T-helper 2 cell (primary cell): ENCODE measurements at places on chromosomes 4 and X.

- DNase-seq: no peak
Observed at GRCh38 chr4:141845901-141846300, 209.5 kb downstream of the IL15 start.

- DNase-seq: no peak
Observed at GRCh38 chr4:6824772-6825402, 42.4 kb downstream of the KIAA0232 start.

GRCh38 chrX:155949098-155949497 is 48.4 kb upstream of the IL9R start:
- DNase-seq: no peak

GRCh38 chr4:76283900-76284299 is 22.6 kb upstream of the STBD1 start:
- no peak for DNase-seq

GRCh38 chr4:22287631-22288030 is 228.2 kb downstream of the ADGRA3 start:
- no peak for DNase-seq

GRCh38 chr4:181416966-181417365 is 826.2 kb upstream of the TENM3 start:
- no peak for DNase-seq

DNA sequence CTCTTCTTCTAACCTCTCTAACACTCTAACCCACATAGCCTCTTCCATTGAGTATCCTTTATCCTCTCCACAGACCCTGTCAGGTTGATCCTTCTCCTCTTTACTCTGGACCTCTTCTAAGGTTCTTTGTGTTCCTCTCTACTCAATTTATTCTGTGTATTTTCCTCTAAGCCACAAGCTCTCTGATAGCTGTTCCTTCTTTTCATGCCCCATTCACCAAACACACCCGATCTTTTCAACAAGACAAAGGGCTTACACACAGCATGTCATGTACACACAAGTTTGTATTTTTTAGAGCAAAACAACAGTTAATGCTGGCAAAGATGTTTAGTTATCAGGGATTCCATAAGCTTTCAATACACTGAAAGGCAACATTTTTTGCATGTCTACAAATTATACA is 1.9 kb downstream of the SPIN2B start:
- no peak for DNase-seq

DNA sequence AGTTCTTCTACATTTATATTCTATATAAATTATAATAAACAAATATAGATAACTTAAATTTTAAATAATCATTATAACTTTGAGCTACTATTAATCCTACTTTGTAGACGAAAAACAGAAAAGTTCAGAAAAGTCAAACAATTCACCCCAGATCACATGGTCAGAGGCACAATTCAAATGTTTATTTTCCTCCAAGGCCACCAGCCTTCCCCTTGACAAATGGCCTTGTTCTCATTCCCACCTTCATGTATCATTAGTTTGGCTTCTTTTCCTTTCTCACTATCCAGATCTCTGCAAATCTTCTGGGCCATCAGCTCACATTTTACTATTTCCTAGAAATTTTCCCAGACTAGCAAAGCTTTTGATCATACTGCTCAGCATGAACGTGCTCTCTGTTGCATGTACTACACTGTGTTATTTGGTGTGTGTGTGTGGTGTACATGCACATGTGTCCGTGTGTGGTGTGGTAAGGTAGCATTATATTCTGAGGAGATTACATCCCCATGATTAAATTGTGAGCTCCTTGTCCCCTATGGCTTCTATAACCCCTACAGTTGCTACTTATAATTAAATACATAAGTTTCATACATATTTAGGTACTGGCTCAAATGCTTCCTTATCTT is 61.5 kb downstream of the ADGRA3 start:
- DNase-seq: no peak

DNA sequence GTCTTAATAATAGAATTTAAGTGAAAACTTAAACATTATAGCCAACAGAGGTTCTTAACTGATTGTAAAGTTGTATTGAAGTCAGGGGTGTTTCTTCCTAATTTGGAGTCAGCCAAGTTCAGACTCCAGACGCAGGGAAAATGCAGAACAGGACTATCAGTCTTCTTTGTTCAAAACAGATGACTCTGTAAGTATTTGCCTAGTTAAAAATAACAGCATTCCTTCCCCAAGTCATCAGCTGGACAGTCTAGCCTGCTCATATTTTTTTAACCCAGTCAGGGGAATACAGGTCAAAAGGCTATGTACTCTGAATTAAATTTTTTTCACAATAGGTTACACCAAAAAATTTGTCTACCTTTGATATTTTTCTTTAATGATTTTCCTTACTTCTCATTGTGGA is 73.8 kb upstream of the DCLK2 start:
- DNase-seq: no peak

- no peak for DNase-seq
Observed at GRCh38 chrX:110120025-110120424, 117.1 kb downstream of the TMEM164 start.

DNA sequence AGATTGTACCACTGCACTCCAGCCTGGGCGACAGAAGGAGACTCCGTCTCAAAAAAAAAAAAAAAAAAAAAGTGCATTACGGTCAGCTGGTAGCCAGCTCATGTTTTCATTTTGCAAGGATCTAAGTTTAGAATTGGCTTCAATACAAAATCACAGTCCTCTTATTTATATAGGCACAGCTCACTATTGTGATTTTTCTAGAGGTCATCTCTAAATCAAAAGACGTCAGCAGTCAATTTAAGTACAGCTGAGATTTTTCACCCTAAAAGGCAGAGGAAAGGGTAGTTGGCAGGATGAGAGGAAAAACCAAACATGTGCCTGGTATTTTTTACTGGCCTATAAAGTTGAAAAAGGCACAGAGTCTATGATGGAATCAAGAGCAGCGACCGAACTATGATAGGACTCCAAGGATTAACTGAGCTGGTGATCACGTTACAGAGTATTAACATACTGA is 30.8 kb downstream of the ASB5 start:
- DNase-seq: no peak

DNA sequence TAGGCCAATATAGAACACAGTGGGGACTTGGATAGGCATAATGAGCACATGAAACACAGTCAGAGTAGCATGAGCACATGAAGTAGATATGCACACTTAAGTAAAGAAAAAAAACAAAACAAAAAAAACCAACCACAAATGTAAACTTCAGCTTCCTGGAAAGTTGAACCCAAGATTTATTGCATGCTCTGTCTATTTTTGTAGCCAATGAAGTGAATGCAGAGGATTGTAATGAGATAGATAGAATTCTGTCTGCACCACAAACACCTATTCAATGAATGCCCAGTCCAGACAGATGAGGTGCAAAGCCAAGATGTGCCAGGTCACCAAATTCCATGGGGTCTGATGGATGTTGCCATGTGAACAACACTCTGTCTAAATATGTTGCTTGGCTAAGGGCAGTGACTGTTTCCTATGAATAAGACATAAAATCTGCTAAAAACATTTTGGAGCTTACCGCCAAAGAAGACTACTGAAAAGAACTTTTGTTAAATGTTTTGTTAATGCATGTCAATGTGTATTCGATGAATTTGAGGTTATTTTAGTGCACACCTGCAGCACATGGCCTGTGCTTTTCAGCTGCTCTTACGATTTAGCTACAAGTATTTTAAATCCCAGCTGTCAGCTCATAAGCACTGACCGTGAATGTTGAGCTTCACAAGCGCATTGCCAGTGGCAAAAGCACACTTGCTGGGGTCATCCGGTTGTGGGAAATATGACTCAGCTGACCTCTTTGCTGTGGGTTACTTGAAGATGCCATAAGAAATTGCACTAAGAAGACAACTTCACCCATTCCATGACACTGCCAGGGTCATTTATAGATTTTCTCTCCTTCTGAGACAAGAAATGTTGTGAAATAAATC is 374.8 kb upstream of the GNPDA2 start:
- DNase-seq: no peak

DNA sequence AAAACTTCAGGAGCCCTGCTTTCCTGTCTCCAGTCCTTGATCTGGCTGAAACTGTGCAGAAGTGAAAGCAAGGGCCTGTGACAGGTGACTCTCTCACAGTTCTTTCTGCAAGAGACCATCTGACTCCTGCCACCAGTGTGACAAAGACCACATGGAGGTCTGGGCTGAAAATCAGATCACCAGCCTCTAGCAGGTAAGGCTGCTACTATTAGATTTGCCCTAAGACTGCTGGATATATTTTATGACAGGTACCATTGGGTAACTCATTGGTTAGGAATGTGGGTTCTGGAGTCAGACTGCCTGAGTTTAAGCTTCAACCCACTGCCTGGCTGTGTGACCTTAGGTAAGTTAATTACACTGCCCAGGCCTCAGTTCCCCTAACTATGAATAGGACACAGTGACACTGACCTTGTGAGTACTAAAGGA is 163.3 kb upstream of the SLC7A11 start:
- no peak for DNase-seq

DNA sequence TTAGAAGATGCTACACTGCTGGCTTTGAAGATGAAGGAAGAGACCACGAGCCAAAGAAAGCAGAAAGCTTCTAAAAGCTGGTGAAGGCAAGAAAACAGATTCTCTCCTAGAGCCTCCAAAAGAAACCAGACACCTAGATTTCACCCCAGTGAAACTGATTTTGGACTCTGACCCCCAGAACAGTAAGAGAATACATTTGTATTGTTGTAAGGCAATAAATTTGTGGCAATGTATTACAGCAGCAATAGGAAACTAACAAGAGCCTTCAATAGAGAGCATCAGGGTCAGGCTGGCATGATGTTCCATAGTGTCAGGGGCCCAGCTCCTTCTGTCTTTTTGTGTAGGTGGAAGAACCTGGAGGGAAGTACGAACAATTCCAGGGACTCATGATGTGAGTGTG is 6.0 kb upstream of the TEC start:
- no peak for DNase-seq

GRCh38 chr4:23888421-23889319 is 1.2 kb downstream of the PPARGC1A start:
- no peak for DNase-seq

DNA sequence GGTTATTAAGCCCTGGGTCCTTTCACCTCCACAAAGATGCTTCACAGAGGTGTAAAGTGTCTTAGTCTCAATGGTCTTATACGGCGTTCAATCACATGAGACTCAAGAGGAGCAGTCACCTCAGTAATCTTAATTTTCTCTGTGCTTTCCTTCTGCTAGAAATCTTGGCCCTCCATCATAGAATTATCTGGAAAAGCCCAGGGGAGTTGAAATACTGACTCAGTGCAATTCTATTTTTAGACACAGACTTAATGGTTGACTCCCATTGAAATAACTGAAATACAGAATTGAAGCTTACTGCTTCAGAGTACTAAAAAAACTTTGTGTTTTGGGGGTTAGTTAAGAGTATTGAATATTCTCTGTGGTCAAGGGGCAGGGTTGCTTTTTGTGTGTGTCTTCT is 94.5 kb upstream of the IL15 start:
- no peak for DNase-seq

GRCh38 chr4:187333151-187333550 is 609.5 kb upstream of the FAT1 start:
- no peak for DNase-seq

- no peak for DNase-seq
Observed at GRCh38 chr4:55884093-55884850, 30.8 kb downstream of the EXOC1 start.

DNA sequence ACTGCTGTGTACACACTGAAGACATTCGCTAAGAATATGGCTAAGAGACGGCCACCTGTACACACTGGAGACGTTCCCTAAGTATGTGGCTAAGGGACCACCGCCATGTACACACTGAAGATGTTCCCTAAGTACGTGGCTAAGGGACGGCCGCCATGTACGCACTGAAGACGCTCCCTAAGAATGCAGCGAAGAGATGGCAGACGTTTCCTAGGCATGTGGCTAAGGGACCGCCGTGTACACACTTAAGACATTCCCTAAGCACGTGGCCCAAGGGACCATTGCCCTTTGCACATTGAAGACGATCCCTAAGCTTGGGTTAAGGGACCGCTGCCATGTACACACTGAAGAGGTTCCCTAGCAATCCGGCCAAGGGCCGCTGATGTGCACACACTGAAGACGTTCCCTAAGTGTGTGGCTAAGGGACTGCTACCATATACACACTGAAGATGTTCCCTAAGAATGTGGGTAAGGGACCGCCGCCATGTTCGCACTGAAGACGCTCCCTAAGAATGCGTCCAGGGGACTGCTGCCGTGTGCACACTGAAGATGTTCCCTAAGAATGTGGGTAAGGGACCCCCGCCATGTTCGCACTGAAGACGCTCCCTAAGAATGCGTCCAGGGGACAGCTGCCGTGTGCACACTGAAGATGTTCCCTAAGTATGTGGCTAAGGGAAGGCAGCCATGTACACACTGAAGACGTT is 36.7 kb downstream of the DHRSX start:
- DNase-seq: no peak

DNA sequence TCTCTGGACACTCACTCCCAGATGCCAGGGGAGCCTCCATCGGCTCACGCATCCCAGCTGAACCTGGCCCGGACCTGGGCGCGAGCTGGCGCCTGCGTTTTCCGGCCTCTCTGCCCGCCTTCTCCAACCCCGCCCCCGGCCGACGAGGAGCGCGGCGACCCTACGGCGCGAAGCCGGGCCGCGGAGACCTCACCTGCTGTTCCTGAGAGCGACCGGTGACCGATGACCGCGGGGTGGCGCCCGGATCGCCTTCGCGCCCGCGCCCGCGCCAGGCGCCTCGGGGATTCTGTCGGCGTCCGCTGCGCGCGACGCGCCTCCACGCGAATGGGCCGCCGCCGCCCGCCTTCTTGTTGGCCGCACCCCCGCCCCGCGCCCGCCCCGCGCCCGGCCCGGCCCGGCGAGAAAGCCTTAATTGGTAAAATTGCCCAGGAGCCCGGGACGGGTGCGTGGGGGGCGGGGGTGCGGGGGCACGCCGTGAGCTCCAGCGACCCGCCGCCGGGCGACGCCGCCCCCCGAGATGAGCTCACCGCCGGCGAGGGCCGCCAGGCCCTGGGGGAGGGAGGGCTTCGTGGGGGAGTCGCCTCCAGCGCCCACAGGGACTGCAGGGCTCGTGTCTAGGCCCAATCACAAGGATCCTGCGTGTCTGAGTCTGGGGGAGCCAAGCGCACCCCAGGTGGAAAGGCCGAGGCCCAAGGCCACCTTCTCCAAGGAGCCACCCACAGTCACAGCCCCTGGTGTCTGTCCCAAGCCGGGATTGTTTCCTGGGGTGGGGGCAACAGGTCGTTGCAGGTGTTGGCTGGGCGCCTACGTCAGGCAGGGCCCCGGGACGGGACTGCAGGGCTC is at the start of gene FLNA:
FLNA (minus strand) TSS at position 322 of the 843 bp plus-strand sequence. CDS start 3,389 bp downstream, outside the sequence.
- no peak for DNase-seq

DNA sequence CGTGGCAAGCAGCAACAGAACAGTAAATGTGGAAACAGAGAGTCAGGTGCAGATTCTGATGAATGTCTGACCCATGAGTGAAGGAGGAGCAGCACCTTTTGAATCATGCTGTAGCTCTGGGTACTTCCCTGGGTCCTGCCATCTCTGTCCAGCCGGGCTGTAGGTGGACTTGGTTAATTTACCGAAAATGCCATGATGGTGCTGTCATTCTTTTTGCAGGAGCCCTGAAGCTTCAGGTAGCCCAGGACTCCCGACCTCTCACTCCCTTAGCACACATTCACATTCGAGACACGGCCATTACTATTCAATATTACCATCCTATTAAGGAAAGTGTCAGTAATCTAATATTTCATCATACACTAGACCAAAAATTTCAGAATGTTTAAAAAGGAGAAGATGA is 320.9 kb downstream of the STK32B start:
- no peak for DNase-seq
